Activated CD4-positive, alpha-beta T cell treated with anti-CD3 and anti-CD28 coated beads for 24 hours (primary cell): ENCODE measurements at places on chromosomes 12 and 14.

DNA sequence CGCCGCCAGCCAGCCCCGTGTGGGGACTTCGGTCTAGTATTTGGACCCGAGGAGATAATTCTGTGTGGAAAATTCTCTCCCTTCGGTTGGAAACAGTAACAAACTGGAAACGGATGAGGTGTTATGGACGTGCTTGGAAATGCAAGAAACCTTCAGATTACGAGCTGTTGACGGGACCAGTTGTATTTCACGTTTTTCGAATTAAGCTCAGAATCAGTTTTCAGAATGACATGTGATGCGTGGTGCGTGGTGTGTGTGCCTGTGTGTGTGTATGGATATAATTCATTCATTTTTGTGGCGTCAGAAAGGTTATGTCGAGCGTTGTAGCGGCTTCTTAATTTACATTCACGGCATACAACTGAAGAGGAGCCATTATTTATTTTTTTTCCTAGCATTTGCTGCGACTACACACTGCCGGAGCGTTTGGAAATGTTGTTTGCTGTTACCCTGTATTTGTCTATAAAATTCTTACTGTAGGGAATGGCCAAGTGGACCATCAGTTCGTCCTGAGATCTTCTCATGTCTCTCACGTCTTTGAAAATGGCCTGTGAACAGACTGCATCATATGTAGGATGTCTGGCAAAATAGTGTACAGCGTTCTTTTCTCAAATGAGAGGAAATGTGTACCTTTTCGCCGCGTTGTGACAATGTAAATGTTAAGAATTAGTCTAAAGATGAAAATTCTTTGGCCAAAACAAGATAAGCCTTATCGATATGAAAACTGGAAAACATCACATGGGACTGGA is 1.3 kb downstream of the TRAF3 start:
- DNase-seq = no peak

GRCh38 chr12:94648578-94648977 is 1.8 kb downstream of the TMCC3 start:
- no peak for DNase-seq

- no peak for DNase-seq
Measured at GRCh38 chr12:71786829-71787228, 32.2 kb downstream of the RAB21 start.

GRCh38 chr14:75804570-75805275 is 143.7 kb downstream of the TTLL5 start:
- no peak for DNase-seq

DNA sequence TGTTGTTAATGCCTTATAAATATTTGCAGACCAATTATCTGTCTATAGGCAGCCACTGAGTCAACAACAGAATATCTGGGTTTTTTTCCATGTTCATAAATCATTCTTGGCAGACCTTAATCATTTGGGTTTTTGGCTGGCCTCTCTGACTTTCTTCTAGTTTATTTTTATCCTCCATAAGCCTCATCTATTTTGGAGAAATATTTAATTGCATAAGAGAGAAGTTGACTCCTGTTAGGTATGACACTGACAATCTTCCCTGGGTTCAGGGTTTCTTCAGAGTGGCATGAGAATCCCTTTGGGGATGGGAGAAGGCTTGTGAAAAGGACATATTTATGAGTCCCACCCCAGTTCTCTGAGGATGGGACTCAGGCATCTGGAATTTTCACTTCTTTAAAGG is 299.8 kb downstream of the NRXN3 start:
- DNase-seq = no peak

DNA sequence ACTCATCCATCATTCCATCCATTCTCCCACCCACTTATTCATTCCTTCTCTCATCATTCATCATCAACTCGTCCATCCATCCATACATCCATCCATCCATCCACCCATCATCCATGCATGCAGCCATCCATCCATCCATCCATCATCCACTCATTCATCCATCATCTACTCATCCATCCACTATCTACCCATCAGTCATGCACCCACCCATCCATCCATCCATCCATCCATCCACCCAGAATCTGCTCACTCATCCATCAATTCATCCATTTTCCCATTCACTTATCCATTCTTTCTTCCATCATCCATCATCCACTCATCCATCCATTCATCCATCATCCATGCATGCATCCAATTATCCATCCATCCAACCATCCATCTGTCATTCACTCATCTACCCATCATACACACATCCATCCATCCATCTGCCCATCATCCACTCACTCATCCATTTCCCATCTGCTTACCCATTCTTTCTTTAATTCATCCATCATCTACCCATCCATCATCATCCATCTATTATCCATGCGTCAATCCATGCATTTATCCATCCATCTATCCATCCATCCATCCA is 107.1 kb upstream of the WSCD2 start:
- DNase-seq = no peak

- no peak for DNase-seq
Measured at GRCh38 chr14:104155513-104155912, 17.1 kb downstream of the KIF26A start.

- DNase-seq = no peak
Measured at GRCh38 chr12:24487606-24488005, 461.3 kb downstream of the BCAT1 start.

- peak; percentile 42 for DNase-seq
Measured at GRCh38 chr12:132761032-132761920, at the start of gene ANKLE2. Gene ANKLE2 (minus strand): TSS chr12:132761832. CDS start chr12:132761798, 34 bp downstream.

- no peak for DNase-seq
Measured at GRCh38 chr14:58607131-58607951, 30.4 kb upstream of the DACT1 start.

DNA sequence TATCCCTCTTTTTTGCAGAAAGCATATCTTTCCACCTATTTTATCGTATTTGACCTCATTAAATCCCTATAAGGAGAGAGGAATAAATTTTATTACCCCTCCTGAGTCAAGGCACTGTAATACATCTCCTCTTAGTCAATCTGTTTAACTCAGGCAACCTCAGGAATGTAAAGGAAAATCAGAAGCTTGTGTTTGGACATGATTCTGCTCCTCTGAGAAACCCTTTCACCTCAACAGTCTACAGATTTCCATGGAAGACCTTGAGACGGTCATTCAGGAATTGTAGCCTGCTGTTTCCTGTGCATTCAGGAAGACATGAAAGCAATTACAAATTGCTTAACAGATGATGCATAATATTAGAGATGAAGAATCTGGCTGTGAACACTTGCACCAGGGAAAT is 360.8 kb downstream of the PAWR start:
- DNase-seq = no peak

DNA sequence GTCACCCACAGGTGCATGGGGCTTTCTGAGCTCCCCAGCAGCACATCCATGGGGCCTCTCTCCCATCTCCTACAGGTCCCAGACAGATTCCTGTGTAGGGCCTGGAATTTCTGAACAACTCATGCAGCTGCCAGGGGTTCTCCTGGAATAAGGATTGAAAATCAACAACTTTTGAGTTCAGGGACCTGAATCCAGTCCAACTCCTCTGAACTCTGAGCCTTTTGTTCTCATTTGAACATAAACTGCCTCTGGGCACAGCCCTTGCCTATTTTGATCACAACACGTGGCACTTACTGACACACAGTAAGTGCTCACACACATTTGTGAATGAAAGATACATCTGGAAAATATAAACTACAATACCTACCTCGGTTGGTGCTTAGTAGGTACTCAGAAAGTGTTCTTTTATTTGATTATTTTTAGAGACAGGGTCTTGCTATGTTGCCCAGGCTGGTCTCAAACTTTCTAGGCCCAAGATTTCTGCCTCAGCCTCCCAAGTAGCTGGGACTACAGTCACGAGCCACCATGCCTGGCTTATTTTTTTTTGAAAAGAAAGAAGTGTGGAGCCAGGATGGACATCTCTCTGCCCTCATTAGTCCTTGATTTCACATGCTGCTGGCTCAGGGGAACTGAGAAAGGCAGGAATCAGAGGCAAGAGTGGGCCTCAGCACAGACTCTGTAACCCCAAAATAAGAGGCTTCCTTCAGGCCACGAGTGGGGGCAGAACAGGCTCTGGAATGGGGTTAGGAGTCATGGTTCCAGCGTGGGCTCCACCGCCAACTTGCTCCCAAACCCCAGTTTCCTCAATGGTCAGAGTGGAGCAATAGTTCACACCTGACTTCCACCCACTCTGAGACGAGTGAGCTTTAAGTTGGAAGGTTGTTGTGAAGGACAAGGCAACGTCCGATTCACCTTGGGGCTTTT is 27.0 kb downstream of the SYNE3 start:
- DNase-seq = no peak

DNA sequence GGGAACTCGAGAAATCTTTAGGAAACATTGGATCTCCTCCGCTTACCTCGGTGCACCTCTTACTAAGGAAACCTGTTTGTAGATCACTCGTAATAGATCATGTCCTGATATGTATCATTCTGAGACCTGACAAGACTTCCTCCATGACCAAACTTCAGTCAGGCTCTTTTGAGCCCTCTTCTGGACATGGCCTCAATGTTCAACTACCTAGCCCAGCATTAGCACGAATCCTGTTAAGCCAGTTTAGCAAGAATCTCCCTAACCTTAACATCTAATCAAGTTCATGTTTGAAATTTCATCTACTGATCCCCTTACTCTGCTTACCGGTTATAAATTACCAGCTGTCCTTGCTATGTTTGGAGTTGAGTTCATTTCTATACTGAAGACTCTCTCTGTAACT is 713.9 kb upstream of the USP15 start:
- no peak for DNase-seq

DNA sequence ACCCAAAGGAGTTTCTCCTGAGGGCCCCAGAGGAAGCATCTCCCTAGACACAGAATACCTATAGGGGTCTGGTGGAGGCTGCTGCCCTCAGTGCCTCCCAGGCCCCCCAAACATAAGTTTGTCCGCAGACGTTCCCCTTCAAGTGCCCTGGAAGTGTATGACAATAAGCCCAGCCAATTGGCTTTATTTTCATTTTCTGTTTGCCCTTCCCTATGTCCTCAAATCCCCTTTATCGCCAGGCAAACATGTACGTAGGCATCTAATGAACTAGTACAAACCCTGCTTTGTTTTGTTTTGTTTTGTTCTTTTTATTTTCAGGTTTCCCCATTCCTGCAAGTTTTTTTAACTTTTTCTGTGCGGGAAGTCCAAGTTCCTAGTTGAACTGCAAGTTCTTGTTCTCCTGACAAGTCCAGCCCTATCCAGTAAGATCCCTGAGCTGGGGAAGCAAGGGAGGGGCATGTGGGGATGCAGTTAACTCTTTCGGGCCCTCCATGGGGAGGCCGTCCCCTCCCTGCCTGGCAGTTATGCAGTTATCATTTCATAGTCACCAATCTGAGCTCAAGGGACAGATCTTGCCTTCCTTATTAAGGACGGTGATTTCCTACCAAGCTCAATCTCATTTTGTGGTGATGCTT is 141.9 kb downstream of the KCNA5 start:
- DNase-seq = no peak

GRCh38 chr12:66665435-66665985 is 13.4 kb downstream of the GRIP1 start:
- DNase-seq = no peak

GRCh38 chr14:65502676-65503124 is 90.2 kb downstream of the FUT8 start:
- no peak for DNase-seq

DNA sequence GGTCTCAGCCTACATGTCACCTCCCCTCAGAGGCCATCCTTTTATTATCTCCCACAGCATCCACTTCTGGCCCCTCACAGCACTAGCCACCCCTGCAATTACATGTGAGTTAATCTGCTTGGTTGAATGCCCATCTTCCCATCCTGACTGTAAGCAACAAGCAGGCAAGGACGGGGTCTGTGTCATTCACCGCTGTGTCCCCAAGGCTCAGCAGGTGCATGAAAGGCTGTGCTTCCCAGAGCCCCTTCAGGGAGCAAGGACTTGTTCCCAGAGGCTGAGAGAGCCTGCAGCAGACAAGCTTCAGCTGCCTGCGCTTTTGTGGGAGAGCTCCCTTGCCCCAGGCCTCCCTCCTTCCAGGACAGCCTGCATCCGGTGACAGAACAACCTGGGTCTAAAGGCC is 172.7 kb upstream of the GSC start:
- DNase-seq = no peak

- no peak for DNase-seq
Measured at GRCh38 chr12:58470266-58471010, 449.9 kb downstream of the LRIG3 start.

DNA sequence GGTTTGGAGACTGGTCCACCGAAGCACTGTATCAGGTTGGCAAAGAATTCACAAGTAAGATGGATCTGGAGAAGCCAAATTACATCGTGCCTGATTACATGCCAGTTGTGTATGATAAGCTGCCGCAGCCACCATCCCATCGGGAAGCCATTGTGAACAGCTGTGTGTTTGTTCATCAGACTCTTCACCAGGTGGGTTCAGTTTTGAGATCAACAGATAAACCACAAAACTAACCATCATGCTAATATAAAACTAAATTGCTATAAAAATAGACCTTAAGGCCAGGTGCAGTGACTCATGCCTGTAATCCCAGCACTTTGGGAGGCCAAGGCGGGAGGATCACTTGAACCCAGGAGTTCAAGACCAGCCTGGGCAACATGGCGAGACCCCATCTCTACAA is 58.9 kb downstream of the HSP90AA1 start:
- DNase-seq = no peak

GRCh38 chr12:71282925-71283324 is 125.1 kb upstream of the TSPAN8 start:
- DNase-seq = no peak

GRCh38 chr14:59482541-59483331 is 1.5 kb downstream of the L3HYPDH start:
- DNase-seq = no peak

GRCh38 chr12:26402648-26403047 is 207.3 kb downstream of the SSPN start:
- no peak for DNase-seq
